ENCODE measurements at places on chromosomes 2 and 18.

- DNase-seq: no peak
Observed at GRCh38 chr2:238950551-238950950, 102.7 kb downstream of the TWIST2 start.

DNA sequence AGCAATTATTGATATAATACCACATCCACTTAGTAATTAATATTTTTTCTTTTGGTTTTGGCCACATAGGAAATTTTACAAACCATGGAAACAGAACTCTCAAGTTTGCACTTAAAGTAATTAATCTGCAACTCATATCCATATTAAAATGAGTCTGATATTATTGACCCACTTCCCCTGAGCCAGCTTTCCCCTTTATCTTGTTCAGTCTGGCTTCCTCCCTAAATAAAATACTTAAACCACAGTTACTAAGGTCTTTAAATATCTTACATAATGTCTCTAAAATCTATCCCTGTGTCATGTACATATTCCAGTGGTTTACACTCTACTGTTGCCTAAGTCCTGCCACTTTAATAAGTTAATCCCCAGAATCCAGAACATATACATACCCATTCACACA is 564.9 kb upstream of the FSHR start:
- DNase-seq: no peak

- DNase-seq: no peak
Observed at GRCh38 chr2:100924520-100925451, 77.3 kb upstream of the RPL31 start.

DNA sequence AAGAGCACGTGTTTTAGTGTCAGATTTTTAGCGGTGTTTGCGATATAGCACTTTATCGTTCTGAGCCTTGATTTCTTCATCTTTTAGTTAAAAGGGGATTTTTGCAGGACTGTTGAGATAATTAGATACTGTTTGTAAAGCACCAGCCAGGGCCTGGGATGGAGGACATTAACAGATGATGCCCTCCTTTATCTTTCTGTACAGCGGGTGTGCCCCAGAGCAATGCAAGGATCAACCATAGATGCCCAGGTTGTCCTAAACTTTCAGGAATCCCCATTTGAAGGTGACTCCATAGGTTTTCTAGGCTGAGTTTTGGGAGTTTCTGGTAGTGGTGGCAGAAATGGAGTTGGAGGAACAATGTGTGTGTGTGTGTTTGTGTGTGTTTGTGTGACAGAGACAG is 97.0 kb upstream of the SPRED2 start:
- DNase-seq: no peak

DNA sequence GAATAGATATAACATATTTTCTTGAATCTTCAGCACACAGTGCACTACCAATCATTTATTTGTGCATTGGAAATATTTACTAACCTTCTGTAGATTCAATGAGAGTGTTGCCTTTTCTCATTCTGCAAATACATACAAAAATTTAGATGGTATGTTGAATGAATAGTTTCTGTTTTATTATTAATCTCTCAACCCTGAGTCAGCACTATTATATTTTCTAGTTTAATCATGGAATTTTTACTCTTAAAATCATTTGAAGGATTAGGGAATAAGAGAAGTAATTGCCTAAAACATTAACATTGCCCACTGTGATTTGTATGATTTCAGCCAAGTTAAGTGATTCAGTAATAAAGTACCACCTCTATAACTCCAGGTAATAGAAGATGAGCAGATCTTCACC is 370.2 kb upstream of the CDH7 start:
- no peak for DNase-seq

DNA sequence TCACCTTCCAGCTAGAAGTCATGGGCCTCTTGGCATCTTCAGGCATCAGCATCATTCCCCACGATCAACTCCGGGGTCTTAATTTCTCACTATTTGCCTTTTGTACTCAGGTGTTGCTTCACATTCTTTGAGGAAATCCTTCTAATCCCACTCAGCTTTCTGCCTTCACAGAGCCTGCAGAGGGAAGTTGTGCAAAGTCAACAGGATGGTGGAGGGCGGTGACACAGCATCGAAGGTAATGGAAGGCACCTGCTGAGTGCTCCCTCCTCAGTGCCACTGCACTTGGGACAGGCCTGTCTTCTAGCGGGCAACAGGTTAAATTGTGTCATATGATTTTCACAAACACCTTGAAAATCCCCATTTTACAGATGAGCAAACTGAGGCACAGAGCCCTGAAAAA is 164.0 kb downstream of the EN1 start:
- DNase-seq: no peak

DNA sequence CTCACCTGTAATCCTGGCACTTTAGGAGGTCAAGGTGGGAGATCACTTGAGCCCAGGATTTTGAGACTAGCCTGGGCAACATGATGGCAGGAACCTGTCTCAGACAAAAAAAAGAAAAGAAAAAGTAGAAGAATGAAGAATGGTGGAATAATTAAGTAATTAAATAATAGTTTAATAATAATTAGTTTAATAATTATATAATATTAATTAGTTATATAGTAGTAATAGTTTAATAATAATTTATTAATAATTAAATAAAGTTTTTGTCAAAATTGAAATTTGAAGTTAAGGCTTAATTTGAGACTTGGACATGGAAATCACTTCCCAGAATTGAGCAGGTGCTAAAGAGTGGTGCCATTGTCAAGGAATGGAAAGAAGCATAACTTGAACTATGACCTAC is 52.2 kb upstream of the ABCA12 start:
- no peak for DNase-seq

- no peak for DNase-seq
Observed at GRCh38 chr18:58362829-58363271, 266.0 kb downstream of the ALPK2 start.

GRCh38 chr2:174660984-174661675 is 63.5 kb upstream of the WIPF1 start:
- no peak for DNase-seq

DNA sequence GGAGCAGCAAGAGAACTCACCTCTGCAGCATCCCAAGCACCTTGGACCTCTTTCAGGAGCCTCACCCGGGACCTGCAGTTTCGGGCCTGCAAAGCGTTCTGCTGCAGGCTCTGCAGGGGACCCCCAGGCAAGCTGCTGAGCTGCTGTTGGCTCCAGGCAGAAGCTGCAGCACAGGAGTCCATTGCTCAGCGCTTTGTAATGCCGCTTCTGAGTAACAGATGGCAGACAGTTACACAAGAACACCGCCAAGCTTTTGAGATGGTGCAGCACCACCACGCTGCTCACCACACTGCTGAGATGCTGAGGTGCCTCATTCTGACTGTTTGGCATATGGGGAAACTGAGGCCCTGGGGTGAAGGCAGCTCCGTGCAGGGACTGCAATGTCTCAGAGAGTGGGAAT is 1.9 kb upstream of the GALNT14 start:
- no peak for DNase-seq

GRCh38 chr2:44655401-44655864 is 286.1 kb upstream of the SIX3 start:
- no peak for DNase-seq

- no peak for DNase-seq
Observed at GRCh38 chr2:196248467-196249094, 77.2 kb upstream of the STK17B start.

GRCh38 chr2:179513181-179513580 is 248.5 kb upstream of the SESTD1 start:
- no peak for DNase-seq

- no peak for DNase-seq
Observed at GRCh38 chr2:172894689-172895387, 159.2 kb downstream of the RAPGEF4 start.

GRCh38 chr2:10493634-10494281 is 45.6 kb upstream of the ODC1 start:
- DNase-seq: no peak

- DNase-seq: no peak
Observed at GRCh38 chr2:7030810-7031209, 113.6 kb downstream of the RNF144A start.

- no peak for DNase-seq
Observed at GRCh38 chr2:98377544-98377943, 31.3 kb downstream of the CNGA3 start.

DNA sequence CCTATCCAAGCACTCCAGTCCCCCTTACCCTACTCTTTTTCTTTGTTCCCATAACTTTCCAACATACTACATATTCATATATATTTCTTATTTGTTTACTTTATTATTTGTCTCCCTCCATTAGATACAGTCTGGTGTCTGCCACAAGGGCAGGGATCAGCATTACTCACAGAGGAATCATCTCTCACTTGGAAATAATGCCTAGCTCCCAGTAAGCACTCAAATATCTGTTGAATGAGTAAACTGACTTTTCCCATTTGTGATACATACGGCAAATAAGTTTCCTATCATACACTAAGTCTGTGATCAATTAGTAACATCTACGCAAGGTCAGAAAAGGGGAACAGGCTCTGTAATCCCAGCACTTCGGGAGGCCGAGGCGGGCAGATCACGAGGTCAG is 18.7 kb downstream of the C1D start:
- no peak for DNase-seq

DNA sequence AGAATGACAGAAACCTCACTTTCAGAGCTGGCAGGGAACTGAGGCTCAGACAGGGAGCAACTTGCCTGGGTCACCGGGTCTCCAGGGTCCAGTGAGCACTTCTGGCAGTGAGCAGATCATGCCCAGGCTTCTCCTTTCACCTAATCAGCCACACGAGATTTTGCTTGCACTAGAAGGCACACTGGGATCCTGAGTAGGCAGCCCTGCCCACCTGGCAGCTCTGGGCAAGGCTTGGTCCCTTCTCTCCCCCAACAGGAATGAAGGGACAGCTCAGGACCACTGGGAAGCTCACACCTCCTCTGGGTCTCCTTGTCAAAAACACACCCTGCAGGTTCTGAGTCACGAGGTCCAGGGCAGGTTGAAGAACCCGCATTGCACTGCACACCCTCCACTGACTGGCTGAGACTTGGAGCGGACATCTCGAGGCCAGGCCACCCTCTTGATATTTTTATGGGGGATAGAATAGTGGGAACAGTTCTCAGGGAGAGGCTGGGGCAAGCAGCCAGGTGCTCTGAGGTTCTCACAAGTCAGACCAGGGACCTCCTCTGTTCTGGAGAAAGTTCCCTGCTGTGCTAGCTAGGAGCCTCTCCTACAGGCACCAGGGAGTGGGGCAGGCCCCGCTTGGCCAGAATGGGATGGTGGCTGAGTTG is 5.7 kb downstream of the MAL start:
- no peak for DNase-seq

- no peak for DNase-seq
Observed at GRCh38 chr18:32025744-32026143, 7.1 kb downstream of the RNF125 start.

DNA sequence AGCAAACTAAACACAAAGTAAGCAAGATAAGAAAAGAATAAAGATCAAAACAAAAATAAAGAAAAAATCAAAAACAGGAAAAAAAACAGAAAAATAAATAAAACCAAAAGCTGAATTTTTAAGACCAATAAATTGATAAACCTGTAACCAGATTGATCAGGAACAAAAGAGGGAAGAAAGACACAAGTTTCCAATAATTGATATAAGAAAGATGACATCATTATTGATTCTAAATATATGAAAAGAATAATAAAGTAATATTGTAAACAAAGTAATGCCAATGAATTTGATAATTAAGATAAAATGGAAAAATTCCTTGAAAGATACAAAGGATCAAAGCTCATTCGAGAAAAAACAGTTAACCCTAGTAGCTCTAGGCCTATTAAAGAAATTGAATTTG is 394.6 kb upstream of the LRATD1 start:
- DNase-seq: no peak

- no peak for DNase-seq
Observed at GRCh38 chr2:148936857-148937450, 61.9 kb downstream of the KIF5C start.

GRCh38 chr2:215879977-215880940 is 133.1 kb downstream of the MREG start:
- no peak for DNase-seq

- no peak for DNase-seq
Observed at GRCh38 chr2:39665811-39666490, at the start of gene TMEM178A. TMEM178A (plus strand) TSS chr2:39665917; CDS start chr2:39665975, 58 bp downstream.

DNA sequence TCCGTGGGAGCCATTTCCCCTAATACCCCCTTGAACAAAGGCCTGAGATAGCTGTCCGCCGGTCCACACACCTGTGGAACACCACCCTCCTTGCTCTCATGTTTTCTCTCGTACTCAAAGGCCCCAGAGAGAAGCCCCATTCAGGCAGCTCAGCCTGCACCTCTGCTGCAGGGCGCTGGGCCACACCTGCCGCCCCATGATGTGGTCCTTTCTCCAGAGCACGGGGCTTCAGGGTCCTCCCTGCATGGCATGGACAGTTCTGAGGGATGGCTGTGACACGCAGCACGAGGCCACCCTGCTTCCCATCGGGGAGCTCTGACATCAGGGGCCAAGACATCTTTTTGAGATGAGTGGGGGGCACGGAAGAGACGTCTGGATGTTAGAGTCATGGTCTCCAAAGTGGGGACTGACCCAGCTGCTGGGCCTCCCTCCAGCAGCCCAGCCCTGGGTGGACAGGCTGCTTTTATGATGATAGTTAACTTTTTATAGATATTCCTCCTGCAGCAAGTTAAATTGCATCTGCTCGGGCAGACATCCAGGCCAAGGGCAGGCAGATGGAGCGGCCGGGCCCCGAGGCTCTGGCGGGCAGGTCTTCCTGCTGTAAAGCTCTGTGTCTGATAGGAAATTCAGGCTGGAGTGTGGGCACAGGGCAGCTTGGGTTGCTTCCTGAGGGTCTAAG is 56.7 kb downstream of the SDC1 start:
- no peak for DNase-seq

DNA sequence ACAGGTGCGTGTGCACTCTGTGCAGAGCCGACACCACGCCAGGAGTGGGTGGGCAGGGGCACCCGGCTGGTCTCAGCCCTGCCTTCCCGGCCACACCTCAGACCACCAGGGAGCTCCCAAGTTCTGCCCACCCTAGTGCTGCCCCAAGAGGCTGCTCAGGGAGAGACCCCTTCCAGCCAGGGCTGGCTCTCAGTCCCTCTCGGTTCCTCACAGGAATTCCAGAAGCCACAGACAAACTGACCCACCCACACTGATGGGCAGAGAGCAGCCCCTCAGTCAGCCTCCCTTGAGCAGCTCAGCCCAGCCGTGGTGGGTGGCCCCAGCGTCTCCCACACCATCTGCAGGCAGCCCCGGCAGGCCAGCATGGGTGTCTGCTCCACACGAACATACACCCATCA is 33.8 kb downstream of the GPC1 start:
- DNase-seq: no peak
